ENCODE measurements at places on chromosomes 5 and 9. TPM values are rescaled to one million over a fixed set of nuclear protein-coding genes. Genes with fewer than 3 reads are reported as not detected.
A peak's percentile ranks its signal among the peaks of the same experiment; 100 is the strongest.

DNA sequence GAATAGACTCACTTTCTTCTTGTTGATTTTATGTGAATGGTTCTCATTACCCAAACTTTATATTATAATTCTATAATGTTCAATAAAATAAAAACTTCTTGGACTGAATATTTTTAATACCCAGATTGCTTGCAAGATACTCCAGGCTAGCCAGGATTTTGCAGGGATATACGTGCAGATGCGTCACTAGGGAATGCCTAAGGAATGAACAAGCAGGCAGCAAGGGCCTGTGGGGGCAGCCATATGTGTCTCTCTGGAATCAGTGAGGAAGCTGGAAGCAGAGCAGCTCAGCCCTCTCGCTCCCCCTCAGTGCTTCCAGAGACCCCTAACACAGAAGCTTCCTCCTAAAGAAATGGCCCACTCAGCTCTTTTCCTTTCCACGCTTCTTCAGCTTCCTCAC is 457.4 kb downstream of the CCDC171 start:
- DNase-seq, result no peak

GRCh38 chr5:50898966-50899365 is 232.5 kb downstream of the PARP8 start:
- no peak for DNase-seq

DNA sequence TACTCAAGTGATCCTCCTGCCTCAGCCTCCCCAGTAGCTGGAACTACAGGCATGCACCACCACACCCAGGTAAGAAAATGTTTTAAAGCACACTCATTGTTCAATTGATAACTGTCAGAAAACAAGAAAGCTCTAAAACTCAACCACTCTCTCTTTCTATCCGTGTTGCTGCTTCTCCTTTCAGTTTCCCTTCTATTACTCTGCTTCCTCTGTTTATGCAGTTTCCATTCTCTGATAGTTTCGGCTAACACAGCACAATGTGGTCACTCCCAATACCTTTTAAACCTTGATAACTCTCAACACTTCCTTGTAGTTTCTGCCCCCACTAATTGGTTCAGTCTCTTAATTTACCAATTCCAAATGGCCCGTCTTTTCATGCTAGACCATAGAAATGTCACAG is 59.2 kb upstream of the NR4A3 start:
- no peak for DNase-seq

DNA sequence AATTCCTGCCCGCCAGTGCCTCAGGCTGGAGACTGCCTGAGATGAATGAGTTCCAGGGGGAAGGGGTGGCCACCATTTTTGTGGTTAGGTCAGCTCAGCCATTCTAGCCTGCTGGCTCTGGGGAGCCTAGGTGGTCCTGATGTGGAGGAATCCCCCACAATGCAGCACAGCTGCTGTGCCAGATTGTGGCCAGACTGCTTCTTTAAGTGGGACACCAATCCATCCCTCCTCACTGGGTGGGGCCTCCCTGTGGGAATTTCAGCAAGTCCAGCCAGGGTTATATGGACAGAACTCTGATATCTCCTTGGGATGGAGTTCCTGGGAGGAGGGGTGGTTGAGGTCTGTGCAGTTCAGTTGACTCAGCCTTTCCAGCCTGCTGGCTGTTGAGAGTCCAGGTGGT is 51.2 kb upstream of the DAP start:
- DNase-seq, result no peak

- no peak for DNase-seq
These were observed 167.1 kb downstream of the RFK start for GRCh38 chr9:76227156-76227555.

- no peak for DNase-seq
These were observed 10.9 kb downstream of the SH3GL2 start for GRCh38 chr9:17589771-17590170.

DNA sequence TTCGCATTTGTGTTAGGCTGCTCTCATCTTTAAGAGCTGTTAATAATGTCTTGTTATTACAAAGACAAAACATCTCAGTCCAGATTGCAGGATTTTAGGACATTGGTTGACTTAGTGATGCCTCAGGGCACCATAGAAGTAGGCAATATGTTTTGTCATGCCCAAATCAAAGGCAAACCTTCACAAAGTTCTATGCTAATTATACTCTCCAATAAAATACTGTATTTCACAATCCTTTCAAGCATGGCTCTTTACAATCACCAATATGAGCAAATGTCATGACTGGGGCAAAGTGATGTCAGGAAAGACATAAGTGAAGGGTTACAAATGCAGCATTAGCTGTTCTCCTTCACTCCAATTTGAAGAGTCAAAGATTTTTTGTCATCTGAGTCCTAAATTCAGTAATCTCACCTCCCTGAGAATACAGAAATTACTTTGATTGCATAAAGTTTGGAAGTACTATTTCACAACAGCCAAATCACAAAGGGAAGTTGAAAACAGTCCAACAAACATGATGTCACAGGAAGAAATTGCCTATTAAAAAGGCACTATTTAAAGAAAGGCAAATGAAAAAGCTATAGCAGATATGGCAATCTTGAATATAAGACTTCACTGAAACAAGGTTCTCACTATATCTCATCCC is 303.2 kb downstream of the PRR16 start:
- DNase-seq, result peak; percentile 76

Gene ELAVL2
- not detected for total RNA-seq

Gene OTP
- total RNA-seq, result not detected

- peak; percentile 10 for DNase-seq
These were observed 22.1 kb downstream of the TRMO start for GRCh38 chr9:97900103-97900737.

Gene RPL37
- total RNA-seq, result 971 TPM

Gene BARX1
- not detected for total RNA-seq

GRCh38 chr9:70490478-70490877 is 76.0 kb upstream of the KLF9 start:
- no peak for DNase-seq

DNA sequence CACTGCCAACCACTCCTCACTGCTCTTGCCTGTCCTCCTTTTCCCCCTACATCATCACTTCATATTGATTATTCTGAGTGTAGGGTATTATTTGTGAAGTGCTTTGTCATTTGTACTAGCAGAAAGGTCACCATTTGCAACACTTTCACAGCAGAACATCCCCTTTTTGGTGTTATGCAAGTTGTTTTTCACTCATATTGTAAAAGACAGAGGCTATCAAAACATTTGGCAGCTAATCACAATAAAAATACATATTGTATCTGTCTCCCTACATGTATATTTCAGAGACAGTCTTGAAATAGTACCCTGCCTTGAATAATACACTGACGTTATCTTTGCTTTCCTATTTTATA is 82.3 kb downstream of the ANXA1 start:
- DNase-seq, result no peak

Gene DOCK8
- 0.32 TPM for total RNA-seq

Gene MEF2C
- total RNA-seq, result 16.0 TPM

- DNase-seq, result no peak
These were observed 25.7 kb upstream of the GCNT4 start for GRCh38 chr5:75078027-75078426.

DNA sequence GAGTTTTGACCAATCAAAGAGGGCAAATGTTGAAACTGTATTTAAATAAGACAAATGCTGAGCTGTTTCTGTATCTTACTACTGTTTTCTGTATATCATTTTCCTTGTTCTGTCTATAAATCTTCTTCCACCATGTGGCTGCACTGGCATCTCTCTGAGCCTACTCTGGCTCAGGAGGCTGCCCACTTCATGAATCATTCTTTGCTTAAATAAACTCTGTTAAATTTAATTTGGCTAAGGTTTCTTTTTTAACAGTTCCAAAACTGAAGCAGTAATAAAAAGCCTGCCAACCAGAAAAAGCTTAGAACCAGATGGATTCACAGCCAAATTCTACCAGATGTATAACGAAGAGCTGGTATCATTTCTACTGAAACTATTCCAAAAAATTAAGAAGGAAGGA is 40.2 kb upstream of the TAS2R1 start:
- DNase-seq, result no peak

Gene EQTN
- not detected for total RNA-seq

Gene FCN1
- not detected for total RNA-seq

DNA sequence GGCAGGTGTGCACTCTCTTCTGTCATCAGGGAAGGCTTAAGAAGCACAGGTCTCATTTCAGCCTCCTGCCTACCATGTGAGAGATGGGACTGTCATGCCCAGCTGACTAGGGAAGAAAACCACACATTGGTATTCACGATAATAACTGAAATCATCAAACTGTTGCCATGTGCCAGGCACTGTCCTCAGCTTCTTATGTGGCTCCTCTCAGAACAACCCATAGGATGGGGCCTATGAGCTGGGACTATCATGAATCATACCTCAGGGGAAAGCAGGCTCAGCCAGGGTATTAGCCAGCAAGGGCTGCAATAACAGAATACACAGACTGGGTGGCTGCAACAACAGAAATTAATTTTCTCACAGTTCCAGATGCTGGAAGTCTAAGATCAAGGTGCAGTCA is 3.3 kb downstream of the AFAP1L1 start:
- no peak for DNase-seq

GRCh38 chr9:132632413-132633129 is 37.2 kb downstream of the DDX31 start:
- DNase-seq, result no peak

DNA sequence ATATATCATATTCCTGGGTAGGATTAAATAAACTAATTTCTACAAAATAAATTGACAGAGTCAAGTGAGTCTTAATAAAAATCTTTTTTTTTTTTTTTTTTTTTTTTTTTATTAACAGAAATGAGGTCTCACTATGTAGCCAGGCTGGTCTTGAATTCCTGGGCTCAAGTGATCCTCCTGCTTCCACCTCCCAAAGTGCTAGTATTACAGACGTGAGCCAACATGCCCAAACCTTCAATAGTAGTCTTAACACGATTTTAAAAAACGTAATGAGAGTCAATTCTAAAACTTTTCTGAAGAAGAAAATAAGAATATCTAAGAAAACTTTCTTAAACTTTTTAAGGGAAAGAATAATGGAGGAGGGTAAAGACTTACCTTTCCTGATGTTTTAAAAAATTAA is 84.2 kb downstream of the YIPF5 start:
- no peak for DNase-seq

Gene PCDHAC2
- under 0.01 TPM for total RNA-seq

- no peak for DNase-seq
These were observed 1.5 kb upstream of the IL7R start for GRCh38 chr5:35855187-35855586.

- no peak for DNase-seq
These were observed 1.1 kb upstream of the ARHGEF28 start for GRCh38 chr5:73624888-73625287.

GRCh38 chr5:1797855-1798254 is 1.8 kb downstream of the MRPL36 start:
- no peak for DNase-seq

- DNase-seq, result no peak
These were observed 120.7 kb upstream of the TRPM3 start for GRCh38 chr9:71242081-71242480.

GRCh38 chr5:179568721-179569120 is 18.4 kb downstream of the RUFY1 start:
- DNase-seq, result no peak

DNA sequence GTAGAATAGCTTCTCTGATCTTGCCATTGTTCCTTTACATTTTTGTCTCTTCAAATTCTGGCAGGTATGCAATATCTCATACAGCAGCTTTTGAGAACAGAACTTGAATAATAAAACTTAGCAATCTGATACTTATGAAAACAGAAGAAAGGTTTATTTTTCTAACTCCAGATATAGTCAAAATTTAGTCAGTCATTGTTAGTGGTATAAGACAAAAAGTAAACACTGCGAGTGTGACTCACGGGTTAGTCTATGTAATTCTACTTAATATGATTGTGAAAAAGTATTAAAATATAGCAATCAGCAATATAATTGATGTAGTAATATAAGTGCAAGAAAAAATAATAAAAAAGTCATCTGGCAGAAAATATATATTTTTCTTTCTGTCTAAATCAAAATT is 910.4 kb downstream of the DNAH5 start:
- no peak for DNase-seq

Gene PTPA
- total RNA-seq, result 133 TPM

Gene IL4
- total RNA-seq, result not detected

- DNase-seq, result no peak
These were observed 553.3 kb upstream of the SGCD start for GRCh38 chr5:155773680-155774079.

DNA sequence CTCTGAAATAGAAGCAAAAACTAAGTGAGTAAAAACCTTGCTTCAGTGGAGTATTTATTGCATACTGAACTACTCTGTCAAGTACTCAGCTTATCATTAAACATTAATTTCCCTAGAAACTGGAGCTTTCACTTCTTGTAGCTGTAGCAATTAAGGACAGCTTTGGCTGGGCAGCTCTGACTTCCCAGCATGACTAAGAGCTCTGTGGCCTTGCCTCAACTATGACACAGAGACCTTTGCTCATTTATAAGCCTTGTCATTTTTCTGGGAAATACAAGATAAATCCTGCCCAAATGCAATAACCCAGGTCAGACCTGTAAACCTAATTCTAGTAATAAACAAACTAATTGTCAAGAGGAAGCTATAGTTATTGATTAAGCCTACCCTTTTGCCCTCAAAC is 65.4 kb upstream of the STK32A start:
- DNase-seq, result peak; percentile 7

DNA sequence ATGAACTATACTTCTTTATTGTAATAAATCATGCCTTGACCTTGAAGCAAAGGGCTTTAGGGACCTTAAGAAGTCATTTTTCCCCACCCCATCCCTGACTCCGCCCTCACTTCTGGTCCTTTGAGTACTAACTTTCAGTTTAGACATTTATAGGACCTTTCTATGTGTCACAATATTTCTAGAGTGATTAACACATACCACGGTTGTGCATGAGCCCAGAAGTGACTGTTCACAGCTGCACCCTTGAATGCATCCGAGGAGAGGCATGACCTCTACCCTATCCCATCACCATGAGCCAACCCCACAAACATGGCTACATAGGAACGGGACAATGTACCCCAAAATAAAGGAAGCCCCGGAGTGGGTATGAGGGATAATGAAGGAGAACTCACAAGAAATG is 160.3 kb downstream of the HSD17B3 start:
- peak; percentile 31 for DNase-seq

GRCh38 chr9:33197279-33198152 is 30.4 kb upstream of the B4GALT1 start:
- DNase-seq, result peak; percentile 3

Gene DIMT1
- total RNA-seq, result 35.4 TPM

Gene FST
- 52.5 TPM for total RNA-seq

- DNase-seq, result no peak
These were observed 133.3 kb upstream of the DMRT1 start for GRCh38 chr9:708182-708550.

All from fibroblast of villous mesenchyme (primary cell).